ENCODE measurements at places on chromosomes 2 and 18. TPM values are rescaled to one million over a fixed set of nuclear protein-coding genes. Genes with fewer than 3 reads are reported as not detected.

- H3K4me3 ChIP-seq: no peak overlapping the region
- DNase-seq: no peak
- no peak overlapping the region for H3K27ac ChIP-seq
- no peaks in the 10 kb centered on the region for H3K36me3 ChIP-seq
Measured at GRCh38 chr18:71012789-71013188, 723.9 kb downstream of the SOCS6 start.

DNA sequence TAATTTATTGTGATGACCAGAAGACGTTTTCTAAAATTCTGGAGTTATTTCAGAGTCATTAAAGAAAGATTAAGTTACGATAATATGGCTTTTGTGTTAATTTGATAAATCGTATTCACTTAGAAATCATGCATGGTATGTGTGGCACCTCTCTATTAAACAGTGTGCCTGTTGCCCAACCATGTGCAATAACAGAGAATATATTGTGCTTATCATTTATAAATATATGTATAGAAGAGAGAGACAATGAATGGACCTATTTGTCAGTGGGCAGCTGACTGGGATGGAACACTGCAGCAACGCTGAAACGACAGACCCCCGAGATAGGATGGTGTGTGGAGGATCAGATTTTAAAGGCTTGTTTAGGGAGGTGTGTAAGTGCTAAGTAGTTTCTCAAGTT is 172.9 kb downstream of the FMNL2 start:
- peaks cover 65% of the 10 kb centered on the region for H3K4me1 ChIP-seq
- H3K27me3 ChIP-seq: no peaks in the 10 kb centered on the region
- no peaks in the 10 kb centered on the region for H3K36me3 ChIP-seq
- no peak overlapping the region for H3K27ac ChIP-seq
- no peak for DNase-seq
- no peak overlapping the region for H3K4me3 ChIP-seq

- peaks cover 4% of the 10 kb centered on the region for H3K27me3 ChIP-seq
- H3K4me3 ChIP-seq: no peak overlapping the region
- H3K27ac ChIP-seq: no peak overlapping the region
- H3K36me3 ChIP-seq: 0 out of 2 replicates have a peak, but pooled peaks cover 5% of the 10 kb centered on the region
- peaks cover 9% of the 10 kb centered on the region for H3K4me1 ChIP-seq
Measured at GRCh38 chr2:128354726-128355470, 36.2 kb upstream of the HS6ST1 start.

DNA sequence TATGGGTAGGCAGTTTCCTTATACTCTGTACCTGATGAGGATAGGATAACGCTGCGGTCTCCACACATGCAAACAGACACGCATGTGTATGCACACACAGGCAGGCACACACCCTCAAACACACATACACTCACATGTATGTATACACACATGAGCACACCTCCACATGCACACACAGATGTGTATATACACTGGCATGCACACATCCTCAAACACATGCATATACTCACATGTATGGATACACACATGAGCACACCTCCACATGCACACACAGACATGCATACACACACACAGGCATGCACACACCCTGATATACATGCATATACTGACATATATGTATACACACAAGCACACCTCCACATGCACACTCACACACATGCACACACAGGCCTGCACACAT is 267.8 kb upstream of the HDAC4 start:
- no peak for DNase-seq
- H3K4me1 ChIP-seq: no peaks in the 10 kb centered on the region
- no peak overlapping the region for H3K27ac ChIP-seq
- H3K27me3 ChIP-seq: peaks cover 1% of the 10 kb centered on the region
- H3K4me3 ChIP-seq: no peak overlapping the region

DNA sequence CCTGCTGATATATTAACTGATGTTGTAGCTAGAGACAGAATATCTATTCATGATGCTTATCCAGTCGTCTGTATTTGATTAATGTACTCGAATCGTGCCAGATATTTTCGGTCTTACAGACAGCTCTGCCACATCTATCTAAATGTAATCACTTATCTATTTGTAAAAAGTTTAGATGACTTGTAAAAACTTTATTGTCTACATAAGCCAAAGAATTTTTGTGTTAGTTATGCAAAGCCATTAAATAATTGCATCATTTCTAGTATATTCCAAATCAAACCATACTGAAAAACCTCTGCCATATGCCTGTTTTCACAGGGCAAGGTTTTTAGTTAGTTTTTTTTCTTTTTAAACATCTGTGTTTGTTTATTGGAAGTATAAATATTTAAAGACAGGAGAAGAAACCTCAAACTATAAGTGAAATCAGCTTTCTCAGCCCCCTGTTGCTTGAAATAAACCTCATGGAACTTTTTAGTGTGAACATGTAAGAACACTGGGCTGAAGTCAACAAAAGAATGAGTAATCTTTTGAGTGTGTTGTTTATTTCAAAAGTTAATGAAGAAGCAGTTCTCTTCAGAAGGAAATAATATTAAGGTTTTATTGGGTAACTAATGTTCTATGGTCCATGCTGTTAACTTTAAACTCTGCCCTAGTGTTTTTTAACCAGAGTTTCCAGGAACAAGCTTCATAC is 657.6 kb upstream of the SYT4 start:
- no peaks in the 10 kb centered on the region for H3K4me1 ChIP-seq
- no peak overlapping the region for H3K4me3 ChIP-seq
- H3K27me3 ChIP-seq: peaks cover 1% of the 10 kb centered on the region
- DNase-seq: no peak
- no peaks in the 10 kb centered on the region for H3K36me3 ChIP-seq

DNA sequence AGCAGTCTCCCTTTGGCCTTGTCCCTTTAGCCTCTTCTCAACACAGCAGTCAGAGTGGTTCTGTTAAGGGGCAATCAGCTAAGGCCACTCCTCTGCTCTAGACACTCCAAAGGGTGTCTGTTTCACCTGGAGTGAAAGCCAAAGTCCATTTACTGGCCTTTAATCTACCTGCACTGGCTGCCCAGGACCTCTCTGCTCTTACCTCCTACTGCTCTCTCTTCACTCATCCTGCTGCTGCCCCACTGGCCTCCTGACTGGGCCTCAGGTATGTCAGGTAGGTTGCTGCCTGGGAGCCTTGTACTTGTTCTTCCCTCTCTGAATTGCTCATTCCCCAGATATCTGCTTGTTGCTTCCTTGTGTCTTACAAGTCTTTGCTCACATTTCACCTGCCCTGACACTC is 68.2 kb downstream of the PIKFYVE start:
- H3K4me1 ChIP-seq: no peaks in the 10 kb centered on the region
- no peak for DNase-seq
- peaks cover 5% of the 10 kb centered on the region for H3K36me3 ChIP-seq
- no peak overlapping the region for H3K27ac ChIP-seq
- no peaks in the 10 kb centered on the region for H3K27me3 ChIP-seq
- no peak overlapping the region for H3K4me3 ChIP-seq

GRCh38 chr18:29979881-29980280 is 1062.7 kb downstream of the DSC3 start:
- no peak overlapping the region for H3K27ac ChIP-seq
- no peaks in the 10 kb centered on the region for H3K4me1 ChIP-seq
- H3K27me3 ChIP-seq: peaks cover 2% of the 10 kb centered on the region
- no peak for DNase-seq
- H3K36me3 ChIP-seq: no peaks in the 10 kb centered on the region

- H3K27ac ChIP-seq: no peak overlapping the region
- peaks cover 3% of the 10 kb centered on the region for H3K27me3 ChIP-seq
- H3K4me1 ChIP-seq: peaks cover 63% of the 10 kb centered on the region
- H3K36me3 ChIP-seq: no peaks in the 10 kb centered on the region
Measured at GRCh38 chr2:239224199-239224570, 176.6 kb downstream of the HDAC4 start.

DNA sequence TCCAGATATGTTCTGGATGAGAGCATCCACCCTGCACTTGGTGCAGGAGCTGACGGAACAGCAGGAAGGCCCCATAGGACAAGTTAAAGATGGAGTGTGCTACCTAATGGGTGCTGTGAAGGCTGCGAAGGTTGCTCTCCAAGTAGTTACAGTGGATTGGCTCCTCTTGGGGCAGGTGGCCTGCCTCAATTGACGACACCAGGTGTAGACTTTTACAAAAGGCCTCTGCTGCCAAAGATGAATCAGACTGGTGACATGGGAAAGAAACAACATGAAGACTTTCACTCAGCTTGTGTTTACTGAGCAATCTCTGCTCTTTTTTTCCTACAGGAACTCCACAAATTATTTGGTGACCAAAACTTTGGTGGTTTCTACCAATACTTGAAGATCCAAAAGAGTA is 437.7 kb downstream of the PLCL1 start:
- H3K4me3 ChIP-seq: no peak overlapping the region
- peaks cover 5% of the 10 kb centered on the region for H3K27me3 ChIP-seq
- no peak for DNase-seq
- H3K4me1 ChIP-seq: no peaks in the 10 kb centered on the region
- no peak overlapping the region for H3K27ac ChIP-seq

GRCh38 chr2:151713291-151713903 is 20.9 kb downstream of the NEB start:
- no peak overlapping the region for H3K27ac ChIP-seq
- H3K36me3 ChIP-seq: no peaks in the 10 kb centered on the region
- H3K4me1 ChIP-seq: peaks cover 12% of the 10 kb centered on the region
- no peak for DNase-seq
- peaks cover 4% of the 10 kb centered on the region for H3K27me3 ChIP-seq

DNA sequence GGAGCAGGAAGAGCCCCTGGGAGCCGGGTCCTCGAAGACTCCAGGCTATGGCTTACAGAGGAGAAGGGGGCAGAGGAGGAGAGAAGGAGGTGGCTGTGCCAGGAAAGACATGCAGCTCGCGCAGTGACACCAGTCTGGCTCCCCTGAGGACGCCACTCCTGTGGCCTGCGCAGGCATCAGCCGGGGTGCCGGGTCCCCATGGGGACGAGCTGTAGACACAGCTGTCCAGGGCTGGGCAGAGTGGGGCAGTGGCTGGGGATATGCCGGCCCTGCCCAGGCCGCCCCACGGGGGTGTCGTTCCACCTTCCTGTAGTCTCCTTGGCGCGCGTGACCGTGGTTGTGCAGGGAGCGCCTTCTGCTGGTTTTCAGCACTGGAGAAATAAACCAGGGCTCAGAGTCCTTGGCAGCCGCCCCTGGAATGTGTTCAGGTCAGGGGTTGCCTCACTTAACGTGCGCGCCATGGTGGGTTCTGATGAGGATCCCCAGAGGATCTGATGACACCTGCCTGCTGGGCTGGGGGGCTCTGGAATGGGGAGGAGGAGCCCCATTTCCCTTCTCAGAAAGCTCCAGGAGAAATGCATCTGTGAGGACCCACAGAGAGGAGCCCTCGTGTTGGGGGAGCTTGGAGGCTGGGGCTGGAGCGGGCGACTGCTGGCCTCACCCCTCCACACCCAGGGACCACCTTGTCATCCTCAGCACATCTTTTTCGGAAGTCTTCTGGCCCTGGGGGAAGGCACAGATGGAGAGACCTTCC is 26.7 kb downstream of the RAMP1 start:
- H3K4me3 ChIP-seq: no peak overlapping the region
- H3K27ac ChIP-seq: no peak overlapping the region
- H3K36me3 ChIP-seq: no peaks in the 10 kb centered on the region
- peaks cover 5% of the 10 kb centered on the region for H3K27me3 ChIP-seq
- no peak for DNase-seq

- DNase-seq: no peak
- no peaks in the 10 kb centered on the region for H3K4me1 ChIP-seq
- H3K27me3 ChIP-seq: no peaks in the 10 kb centered on the region
- H3K4me3 ChIP-seq: no peak overlapping the region
- H3K27ac ChIP-seq: no peak overlapping the region
Measured at GRCh38 chr18:78849046-78849445, 130.6 kb upstream of the SALL3 start.

GRCh38 chr2:230793572-230794359 is 71.0 kb upstream of the ITM2C start:
- H3K4me3 ChIP-seq: peak overlapping the region; percentile 80
- H3K4me1 ChIP-seq: peaks cover 49% of the 10 kb centered on the region
- H3K36me3 ChIP-seq: peaks cover 59% of the 10 kb centered on the region
- peaks cover 2% of the 10 kb centered on the region for H3K27me3 ChIP-seq

- no peaks in the 10 kb centered on the region for H3K36me3 ChIP-seq
- H3K4me1 ChIP-seq: no peaks in the 10 kb centered on the region
- no peak for DNase-seq
- H3K27ac ChIP-seq: no peak overlapping the region
Measured at GRCh38 chr2:145846982-145847381, 1327.1 kb upstream of the ZEB2 start.

- no peak overlapping the region for H3K27ac ChIP-seq
- H3K4me3 ChIP-seq: no peak overlapping the region
- DNase-seq: no peak
Measured at GRCh38 chr2:182852801-182853200, 13.6 kb downstream of the FRZB start.

GRCh38 chr2:241000831-241001321 is 2.5 kb downstream of the SNED1 start:
- peaks cover 16% of the 10 kb centered on the region for H3K36me3 ChIP-seq
- no peak for DNase-seq
- H3K4me1 ChIP-seq: no peaks in the 10 kb centered on the region
- no peak overlapping the region for H3K4me3 ChIP-seq
- no peak overlapping the region for H3K27ac ChIP-seq

GRCh38 chr2:85154048-85154753 is 21.0 kb downstream of the TCF7L1 start:
- no peak overlapping the region for H3K4me3 ChIP-seq
- peaks cover 39% of the 10 kb centered on the region for H3K4me1 ChIP-seq
- H3K27me3 ChIP-seq: peaks cover 2% of the 10 kb centered on the region
- DNase-seq: no peak
- H3K36me3 ChIP-seq: no peaks in the 10 kb centered on the region

GRCh38 chr2:168155046-168155445 is 92.3 kb downstream of the STK39 start:
- peaks cover 39% of the 10 kb centered on the region for H3K4me1 ChIP-seq
- H3K27ac ChIP-seq: no peak overlapping the region
- H3K27me3 ChIP-seq: peaks cover 2% of the 10 kb centered on the region
- peaks cover 22% of the 10 kb centered on the region for H3K36me3 ChIP-seq
- no peak overlapping the region for H3K4me3 ChIP-seq

Gene ERBB4
- not detected for total RNA-seq

Gene CTNNA2
- not detected for total RNA-seq

Gene GRHL1
- 0.63 TPM for total RNA-seq

Gene ABCG5
- total RNA-seq: not detected

Gene PPP3R1
- 65.7 TPM for total RNA-seq

Gene FAM110C
- total RNA-seq: not detected

Gene LDLRAD4
- not detected for total RNA-seq

Data from HFFc6 (cell line).